ENCODE measurements at places on chromosomes 6 and 20.

DNA sequence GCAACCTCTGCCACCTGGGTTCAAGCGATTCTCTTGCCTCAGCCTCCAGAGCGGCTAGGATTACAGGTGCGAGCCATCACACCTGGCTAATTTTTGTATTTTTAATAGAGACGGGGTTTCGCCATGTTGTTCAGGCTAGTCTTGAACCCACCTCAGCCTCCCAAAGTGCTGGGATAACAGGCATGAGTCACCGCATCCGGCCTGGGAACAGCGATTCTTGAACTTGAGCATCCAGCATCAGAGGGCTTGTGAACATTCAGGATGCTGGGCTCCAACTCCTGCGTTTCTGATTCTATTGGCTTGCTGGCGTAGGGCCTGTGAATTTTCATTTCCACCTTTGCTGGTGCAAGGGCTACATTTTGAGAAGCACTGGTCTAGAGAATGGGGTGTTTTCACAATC is 24.5 kb upstream of the PIM1 start:
- no peak for DNase-seq

DNA sequence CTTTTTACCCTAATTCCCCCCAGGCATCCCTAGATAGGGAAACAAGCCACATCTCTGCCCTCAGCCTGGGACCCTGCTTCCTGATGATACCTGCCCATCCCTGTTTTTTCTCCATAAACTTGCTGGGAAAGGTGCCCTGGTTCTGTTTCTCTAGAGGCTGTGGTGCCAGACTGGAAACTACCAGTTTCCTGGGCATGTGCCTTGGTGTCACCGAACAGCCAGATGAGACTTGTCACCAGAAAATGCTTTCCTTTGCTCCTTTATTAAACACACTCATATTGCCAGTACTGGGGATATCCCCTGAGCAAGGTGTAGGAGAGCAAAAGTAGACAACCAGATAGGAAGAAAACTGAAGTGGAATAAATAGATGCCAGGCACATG is 16.8 kb downstream of the SRSF3 start:
- no peak for DNase-seq

DNA sequence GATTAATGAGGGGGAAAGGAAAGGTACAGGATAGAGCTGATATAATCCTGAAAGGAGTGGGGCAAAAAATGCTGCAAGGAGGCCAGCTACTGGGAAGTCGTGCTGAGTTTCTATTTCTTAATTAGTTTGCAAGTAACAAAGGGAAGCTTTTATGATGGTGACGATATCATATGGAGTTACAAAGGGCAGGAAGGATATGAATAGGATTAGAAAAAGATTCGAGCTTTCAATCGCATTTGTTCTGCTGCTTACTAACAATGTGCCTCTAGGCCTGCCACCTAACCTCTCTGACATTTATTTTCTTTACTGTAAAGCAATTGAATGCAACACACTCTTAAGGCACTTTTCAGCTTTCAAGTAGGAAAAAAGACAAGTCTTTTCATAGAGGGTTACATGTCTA is 219.2 kb downstream of the CLVS2 start:
- no peak for DNase-seq

GRCh38 chr20:39825950-39826349 is 863.1 kb downstream of the MAFB start:
- DNase-seq = no peak

GRCh38 chr20:60680554-60680953 is 571.5 kb upstream of the CDH4 start:
- no peak for DNase-seq

DNA sequence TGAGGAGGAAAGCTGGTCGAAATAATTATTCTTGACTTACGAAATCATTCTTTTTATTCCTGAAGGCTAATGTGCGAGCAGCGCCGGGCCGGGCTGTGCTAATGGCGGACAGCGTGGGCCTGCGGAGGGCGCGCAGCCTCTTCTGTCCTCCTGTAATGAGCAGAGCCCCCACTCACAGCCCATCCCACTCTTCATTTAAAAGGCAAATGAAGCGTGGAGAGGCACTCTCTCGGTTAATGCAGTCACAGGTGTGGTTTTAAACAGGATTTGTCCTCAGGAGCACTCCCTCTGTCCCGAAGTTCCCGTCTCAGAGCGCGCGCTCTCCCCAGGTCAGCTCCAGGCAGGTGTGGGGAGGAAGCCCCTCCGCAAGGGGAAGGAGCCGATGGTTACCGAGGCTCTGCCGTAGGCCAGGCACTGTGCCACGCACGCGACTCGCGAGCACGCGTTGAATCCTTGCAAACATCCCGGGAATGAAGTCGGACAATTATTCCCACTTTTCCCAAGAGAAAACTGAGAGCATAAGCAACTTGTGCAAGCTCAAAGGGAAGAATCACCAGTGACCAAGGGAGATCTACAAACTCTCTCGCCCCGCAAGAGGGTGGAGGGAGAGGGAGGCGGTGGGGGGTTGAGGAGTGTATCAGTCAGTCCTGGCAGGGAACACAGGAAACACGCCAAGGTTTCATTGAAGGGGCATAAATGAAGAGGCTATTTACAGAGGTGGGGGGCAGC is 35.5 kb upstream of the ZFAND3 start:
- no peak for DNase-seq

DNA sequence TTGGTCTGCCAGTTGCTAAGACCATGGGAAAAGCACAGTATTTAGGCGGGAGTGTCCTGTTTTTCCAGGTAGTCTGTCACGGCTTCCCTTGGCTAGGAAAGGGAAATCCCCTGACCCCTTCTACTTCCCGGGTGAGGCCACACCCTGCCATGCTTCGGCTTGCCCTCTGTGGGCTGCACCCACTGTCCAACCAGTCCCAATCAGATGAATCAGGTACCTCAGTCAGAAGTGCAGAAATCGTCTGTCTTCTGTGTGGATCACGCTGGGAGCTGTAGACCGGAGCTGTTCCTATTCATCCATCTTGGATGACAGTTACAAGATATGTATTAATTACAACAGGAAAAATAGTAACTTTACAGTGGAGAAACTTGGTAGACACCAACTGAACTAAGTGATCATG is 188.2 kb downstream of the TPBG start:
- no peak for DNase-seq

- no peak for DNase-seq
Observed at GRCh38 chr20:63167918-63168520, 47.9 kb downstream of the YTHDF1 start.

DNA sequence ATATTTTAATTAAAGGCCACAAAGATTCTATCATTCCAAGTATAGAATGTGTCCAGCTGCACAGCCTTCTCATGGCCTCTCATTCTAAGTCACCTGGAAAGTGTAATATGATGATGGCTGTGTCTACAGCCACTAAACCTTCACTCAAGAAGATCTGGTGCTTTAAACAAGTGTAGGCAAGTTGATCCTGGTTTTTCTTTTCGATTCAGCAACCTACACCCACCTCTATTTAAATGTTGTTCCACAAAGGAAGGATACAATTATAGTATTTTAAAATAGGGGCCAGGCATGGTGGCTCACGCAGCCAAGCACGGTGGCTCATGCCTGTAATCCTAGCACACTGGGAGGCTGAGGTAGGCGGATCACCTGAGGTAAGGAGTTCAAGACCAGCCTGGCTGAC is 25.5 kb upstream of the DST start:
- no peak for DNase-seq

GRCh38 chr6:142784344-142784743 is 160.6 kb downstream of the HIVEP2 start:
- DNase-seq = no peak

DNA sequence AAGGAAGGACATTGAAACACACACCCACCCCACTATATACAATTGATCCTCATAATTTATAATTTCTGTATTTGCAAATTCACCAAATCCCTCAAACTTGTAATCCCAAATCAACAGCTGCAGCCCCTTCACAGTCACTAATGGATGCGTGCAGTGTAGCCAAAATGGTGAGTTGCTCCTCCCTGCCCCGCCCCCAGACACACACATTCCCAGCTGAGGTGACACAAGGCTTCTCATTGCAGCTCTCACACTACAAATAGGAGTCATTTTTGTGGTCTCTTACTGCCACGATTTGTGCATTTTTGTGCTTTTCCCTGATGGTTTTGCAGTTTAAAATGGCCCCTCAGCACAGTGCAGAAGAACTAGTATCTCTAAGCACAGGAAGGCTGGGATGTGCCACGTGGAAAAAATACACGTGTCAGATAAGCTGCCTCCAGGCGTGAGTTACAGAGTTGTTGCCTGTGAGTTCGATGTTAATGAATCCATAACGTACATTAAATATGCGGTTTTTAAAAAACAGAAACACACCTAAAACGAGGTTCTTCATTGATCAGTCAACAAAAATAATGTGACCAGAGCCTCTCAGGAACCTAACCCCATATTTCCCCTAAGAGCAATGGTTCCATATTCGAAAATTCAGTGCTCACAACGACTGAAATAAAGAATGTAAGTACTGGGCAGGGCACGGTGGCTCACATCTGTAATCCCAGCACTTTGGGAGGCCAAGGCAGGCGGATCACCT is 8.2 kb downstream of the ATP9A start:
- no peak for DNase-seq

DNA sequence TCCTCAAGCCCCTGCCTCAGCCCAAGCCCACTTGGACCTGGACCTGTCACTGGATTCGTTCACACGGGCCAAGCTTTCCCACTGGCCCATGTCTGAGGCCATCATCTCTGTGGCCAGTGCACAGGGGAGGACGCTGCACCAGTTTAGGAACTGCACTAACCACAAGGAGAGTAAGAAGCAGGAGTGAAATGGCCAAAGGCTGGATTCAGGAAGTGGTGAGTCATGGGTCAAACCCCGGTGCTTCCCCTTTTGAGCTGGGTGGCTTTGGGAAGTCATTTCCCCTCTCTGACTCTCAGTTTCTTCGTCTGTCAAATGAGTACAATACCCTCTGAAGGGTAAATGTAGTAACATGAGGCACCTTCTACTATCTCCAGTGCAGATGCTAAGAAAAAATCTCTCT is 87.9 kb downstream of the CD40 start:
- peak; percentile 49 for DNase-seq

- DNase-seq = no peak
Observed at GRCh38 chr20:46179862-46180261, 61.7 kb downstream of the CD40 start.

DNA sequence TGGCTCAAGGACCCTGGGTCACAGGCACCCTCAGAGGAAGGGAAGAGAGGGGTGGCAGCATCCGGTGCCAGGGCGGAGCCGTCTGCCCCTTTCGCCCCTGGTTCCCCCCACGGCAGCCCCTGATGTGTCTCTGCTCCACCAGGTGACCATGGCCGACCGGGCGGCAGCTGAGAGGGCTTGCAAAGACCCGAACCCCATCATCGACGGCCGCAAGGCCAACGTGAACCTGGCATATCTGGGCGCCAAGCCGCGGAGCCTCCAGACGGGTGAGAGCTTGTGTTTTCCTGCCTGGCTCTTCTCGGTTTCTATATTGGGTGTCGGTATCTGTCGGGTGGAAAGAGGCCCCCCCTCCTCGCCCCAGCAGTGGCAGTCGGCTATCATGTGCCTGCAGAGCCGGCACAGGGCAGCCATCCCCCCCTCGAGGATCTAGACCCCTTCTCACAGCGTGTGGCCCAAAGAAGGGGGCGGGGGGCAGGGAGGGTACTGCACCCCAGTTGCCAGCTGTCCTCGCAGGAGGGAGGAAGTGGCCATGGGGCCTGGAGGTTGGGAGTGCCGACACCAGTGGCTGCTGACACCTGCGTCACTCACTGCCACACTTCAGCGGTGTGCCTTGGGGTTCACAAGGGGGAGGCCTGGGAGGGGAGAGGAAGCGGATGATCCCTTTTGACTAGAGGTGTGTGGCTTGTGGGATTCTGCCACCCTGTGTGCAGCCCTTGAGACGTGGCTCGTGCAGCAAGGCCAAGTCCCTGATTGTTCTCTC is 1.5 kb downstream of the RBM38 start:
- peak; percentile 80 for DNase-seq

DNA sequence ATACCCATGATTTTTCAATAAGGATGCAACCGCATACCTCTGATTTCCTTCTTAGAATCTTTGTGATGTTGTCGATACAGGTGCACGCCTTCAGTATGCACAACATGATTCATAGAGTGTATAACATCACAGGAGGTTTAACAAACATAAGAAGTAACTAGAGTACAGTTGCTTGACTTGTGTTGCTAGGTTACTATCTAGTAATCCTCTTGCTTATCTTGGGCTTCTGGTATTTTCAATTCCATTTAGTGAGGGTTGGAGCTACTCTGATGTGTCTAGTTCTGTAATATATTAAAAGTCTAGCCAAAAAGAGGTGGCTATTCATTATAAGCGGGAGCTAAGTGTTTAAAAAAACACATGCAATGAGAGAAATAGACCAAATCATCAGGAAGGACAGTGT is 85.5 kb upstream of the TENT5A start:
- no peak for DNase-seq

DNA sequence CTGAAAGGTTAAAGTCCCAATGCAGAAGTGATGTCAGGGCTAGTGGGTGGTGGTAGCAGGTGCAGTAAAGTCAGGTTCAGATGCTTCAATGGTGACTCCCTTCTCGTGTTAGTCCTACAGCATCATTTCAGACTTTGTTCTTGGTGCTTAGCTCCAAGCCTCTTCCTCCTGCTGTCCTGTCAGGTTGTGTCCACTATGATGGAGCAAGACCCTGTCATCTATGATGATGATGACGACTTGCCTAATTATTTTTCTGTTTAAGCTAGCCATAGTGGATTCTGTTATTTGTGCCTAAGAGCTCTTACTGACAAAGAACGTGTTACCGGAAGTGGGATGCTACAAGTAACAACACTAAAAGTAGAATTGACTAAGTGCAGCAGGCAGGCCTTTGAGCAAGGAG is 5.0 kb upstream of the FERMT1 start:
- DNase-seq = no peak

DNA sequence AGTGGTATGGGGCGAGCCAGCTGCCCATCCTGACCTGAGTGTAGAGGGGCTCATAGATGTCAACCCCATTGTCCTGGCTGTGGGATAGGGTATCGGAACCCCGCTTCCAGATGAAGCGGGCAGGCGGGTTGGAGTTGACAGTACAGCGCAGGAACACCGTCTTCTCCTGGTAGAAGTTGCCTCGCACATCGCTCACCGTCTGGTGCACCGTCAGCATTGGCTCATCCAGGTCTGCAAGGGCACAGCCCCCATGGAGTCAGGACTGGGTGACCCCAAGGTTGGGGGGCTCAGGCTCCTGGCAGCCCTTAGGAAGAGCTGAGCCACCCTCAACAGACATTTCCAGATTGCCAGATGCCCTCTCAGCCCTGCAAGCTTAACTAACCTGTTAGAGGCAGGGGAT is 42.0 kb downstream of the MDGA1 start:
- DNase-seq = no peak

DNA sequence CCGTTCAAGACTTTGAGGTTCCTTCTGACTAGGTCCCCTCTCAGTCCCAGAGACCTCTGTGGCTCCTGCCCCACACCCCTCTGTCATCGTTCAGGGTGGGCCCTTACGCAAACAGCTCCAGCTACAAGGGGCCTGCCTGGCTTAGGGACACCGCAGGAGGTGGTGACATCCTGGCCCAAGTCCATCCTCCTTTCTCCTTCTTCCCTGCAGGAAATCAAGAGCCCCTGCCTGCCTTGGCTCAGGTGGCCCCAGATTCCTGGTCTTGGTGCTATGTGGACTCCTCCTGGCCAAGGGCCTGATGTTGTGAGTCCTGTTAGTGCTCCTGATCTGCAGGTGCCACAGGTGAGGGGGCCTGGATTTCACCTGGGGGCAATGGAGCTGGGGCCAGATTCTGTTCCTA is 8.1 kb downstream of the TREML4 start:
- DNase-seq = no peak

GRCh38 chr6:83853178-83854000 is at the start of gene RIPPLY2:
Gene RIPPLY2 (plus strand): TSS chr6:83853360. CDS start chr6:83853417, 57 bp downstream.
- DNase-seq = no peak

GRCh38 chr20:2230726-2231488 is 64.9 kb upstream of the TGM3 start:
- no peak for DNase-seq
